ENCODE measurements at places on chromosomes 2 and 18.

DNA sequence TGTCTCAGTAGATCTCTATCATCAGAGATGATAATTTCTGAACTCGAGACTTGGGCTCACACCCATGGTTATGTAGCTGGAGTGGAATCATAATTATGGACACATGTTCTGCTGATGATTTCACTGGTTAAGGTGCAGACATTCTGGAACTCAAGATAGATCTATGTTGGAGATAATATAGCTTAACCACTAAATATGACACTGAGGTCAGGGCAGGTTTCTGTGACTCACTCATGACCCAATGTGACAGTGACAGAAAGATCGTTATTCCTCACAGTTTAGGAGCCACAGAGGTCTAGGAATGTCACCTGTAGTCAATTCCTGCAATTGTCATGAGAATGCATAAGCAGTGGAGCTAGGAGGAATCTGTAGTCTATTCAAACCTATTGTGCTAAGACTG is 828.6 kb downstream of the TRIB2 start:
- DNase-seq = no peak

- DNase-seq = no peak
These were observed 15.0 kb upstream of the CPS1 start for GRCh38 chr2:210541290-210541902.

- DNase-seq = no peak
These were observed 83.3 kb downstream of the PIEZO2 start for GRCh38 chr18:11066038-11066437.

GRCh38 chr2:172710584-172711047 is 25.0 kb upstream of the RAPGEF4 start:
- DNase-seq = no peak

- DNase-seq = no peak
These were observed 172.7 kb downstream of the TWIST2 start for GRCh38 chr2:239020541-239021041.

DNA sequence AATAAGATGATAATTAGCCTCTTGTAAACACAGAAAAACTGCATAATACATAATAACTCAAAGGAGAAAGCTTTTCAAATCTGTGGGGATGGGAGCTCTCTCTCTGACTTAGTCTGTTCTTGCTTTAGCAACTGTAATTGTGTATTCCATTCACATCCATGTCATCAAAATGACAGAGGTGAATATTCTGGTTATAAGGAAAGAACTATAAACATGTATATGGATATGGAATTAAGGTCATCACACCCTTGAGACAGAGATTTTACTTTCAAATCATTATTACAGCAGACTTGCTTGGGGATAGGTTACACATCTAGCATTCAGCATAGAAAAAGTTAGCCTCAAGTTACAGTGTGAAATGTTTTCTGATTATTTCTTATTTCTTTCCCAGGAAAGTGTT is 497.7 kb downstream of the LRP1B start:
- DNase-seq = no peak

- DNase-seq = no peak
These were observed 847.9 kb downstream of the ERBB4 start for GRCh38 chr2:211690736-211691135.
